ENCODE measurements at places on chromosomes 12 and 14. TPM values are rescaled to one million over a fixed set of nuclear protein-coding genes. Genes with fewer than 3 reads are reported as not detected.

ZC2HC1C gene
- 4.5 TPM for total RNA-seq

KDM5A gene
- 72.0 TPM for total RNA-seq

PRPH gene
- not detected for total RNA-seq

ZFYVE21 gene
- 61.3 TPM for total RNA-seq

FLVCR2 gene
- total RNA-seq: 28.6 TPM

CCDC197 gene
- not detected for total RNA-seq

OR4K2 gene
- total RNA-seq: not detected

HOXC12 gene
- not detected for total RNA-seq

DNA sequence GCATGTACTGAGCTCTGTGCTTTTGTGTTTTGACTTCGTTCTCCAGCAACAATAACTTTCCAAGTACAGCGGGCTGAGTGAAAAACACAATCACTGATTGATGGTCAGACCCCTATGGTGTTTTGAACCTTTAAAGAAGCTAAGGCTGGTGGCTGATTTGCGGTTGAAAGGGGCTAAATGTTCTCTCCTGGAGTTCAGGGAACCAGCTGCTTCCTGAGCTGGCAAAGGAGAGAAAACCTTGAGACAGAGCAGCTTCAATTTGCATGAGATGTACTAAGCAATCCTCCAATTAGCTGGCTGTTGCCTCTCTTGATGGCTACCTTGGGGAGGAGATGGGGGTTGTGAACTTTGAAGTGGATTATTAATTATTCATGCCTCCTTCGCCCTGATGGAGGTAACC is 546.7 kb upstream of the SEL1L start:
- DNase-seq: no peak

DNA sequence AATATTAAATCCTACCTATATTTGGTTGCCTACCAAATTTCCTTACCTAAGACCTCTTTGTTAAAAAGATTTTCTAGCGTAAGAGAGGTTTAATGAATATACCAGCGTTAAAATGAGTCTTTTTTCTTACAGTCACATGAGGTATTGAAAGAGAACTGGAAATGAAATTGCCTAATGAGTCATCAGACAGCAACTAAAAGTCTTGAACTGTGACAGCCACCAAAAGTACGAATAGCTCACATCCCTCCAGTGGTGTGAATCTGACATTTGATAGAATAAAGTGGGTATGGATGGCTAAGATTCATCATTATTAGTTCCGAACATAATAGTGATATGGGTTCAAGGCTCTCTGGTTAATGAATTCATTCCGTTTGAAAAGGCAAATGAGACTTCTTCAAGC is 1297.3 kb downstream of the AACS start:
- no peak for DNase-seq

DNA sequence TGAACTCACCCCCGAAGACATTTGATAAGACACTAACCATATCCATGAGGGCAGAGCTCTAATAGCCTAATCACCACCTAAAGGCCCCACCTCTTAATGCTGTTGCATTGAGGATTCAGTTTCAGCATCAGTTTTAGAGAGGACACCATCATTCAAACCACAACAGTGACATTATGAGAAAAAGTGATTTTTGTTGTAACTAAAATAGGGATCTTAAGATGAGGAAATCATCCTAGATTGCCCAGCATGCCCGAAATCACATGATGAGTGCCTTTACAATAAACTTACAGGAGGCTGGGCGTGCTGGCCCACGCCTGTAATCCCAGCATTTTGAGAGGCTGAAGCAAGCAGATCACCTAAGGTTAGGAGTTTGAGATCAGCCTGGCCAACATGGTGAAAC is 9.7 kb upstream of the GLT1D1 start:
- DNase-seq: no peak

GRCh38 chr14:43795600-43796228 is 711.4 kb downstream of the FSCB start:
- DNase-seq: no peak

GRCh38 chr14:105083926-105084685 is 18.9 kb upstream of the GPR132 start:
- DNase-seq: peak; percentile 22

GRCh38 chr12:111197376-111197944 is 171.4 kb downstream of the PHETA1 start:
- DNase-seq: no peak

DNA sequence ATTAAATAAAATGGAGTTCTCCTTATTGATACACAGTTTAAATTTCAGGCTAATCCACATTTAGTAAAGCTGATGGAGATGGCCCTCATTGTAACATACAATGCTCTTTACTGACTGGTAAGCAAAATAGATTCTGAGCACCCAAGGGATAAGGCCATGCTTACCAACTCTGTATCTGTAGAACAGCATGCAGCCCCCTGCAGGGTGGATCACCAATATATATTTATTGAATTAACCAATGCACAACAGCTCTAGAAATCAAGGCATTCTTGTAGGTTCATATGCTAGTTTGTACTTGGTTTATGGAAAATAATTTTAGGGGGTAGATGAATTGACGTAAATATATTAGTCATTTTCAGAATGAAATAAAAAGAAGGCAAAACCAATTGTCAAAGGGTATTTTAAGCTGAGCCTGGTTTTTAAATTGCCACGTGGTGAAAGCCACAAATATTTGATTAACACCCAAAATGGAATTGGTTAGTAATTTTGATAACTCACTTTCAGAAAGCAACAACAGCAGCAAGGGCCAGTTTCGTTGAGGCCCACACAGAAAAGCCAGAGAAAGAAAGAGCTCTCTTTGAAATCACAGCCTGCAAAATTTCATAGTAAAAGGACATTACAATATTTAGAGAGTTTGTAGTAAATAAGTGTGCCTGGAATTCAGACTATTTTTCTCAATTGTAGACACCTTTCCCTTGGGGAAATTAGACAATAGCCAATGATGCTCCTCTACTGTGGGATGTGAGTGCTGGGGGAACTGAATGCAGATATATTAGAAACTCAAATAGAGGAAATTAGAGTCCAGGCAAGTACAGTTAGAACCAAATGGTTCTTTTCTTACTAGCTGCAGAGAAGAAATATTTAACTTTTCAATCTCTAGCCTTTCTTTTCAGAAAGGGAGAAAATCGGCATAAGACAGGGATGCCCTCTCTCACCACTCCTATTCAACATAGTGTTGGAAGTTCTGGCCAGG is 216.2 kb upstream of the ABCD2 start:
- no peak for DNase-seq

DNA sequence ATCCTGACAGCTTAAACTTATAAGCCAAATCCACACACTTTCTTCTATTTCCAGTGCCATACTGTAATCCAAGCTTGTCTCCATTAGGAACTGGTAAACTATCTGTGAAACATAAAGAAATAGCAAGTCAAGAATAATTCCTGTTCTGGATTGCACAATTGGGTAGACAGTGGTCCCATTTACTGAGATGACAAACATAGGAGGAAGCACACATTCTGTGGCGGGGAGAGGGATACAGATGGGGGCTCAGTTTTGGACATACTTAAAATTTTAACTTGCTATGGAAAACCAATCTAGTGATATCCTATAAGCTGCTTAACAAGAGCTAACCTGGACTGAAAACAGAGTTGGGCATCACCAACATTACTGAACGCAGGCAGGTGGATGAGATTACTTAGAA is 16.3 kb downstream of the MAP4K5 start:
- DNase-seq: no peak

DNA sequence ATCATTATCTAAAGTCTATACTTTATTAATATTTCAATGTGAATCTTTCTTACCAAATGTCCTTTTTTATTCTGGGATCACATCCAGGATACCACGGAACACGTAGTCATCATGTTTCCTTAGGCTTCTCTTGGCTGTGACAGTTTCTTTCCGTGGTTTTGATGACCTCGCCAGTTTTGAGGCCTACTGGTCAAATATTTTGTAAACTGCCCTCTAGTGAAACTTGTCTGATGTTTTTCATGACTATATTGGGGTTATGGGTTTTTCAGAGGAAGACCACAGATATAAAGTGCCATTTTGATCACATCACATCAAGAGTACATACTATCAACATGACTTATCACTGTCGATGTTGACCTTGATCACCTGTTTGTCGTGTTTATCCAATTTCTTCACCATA is 14.1 kb upstream of the SERPINA6 start:
- no peak for DNase-seq

GRCh38 chr14:63555572-63555971 is 12.4 kb upstream of the PPP2R5E start:
- DNase-seq: no peak

DNA sequence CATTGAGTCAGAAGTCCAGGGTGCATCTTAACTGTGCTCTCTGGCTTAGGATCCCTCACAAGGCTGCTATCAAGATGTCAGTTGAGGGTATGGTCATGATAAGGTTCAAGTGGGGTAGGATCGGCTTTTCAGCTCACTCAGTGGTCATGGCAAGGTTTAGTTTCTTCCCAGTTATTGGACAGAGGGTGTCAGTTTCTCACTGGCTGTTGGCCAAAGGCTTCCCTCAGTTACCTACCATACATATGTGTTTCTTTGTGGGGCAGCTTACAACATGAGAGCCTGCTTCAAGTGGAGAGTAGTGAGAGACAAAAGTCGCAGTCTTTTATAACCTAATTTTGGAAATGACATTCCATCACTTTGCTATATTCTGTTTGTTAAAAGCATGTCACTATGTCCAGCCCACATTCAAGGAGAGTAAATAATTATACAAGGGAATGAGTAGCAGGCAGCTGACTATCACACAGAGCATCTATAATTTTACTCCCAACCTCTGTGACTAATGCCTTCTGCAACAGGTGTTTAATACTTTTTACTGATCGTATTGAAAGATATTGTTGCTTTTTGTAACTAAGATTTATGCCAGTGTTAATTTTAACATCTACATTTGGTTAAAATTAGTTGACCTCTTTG is 572.8 kb upstream of the FBXO33 start:
- DNase-seq: no peak

GRCh38 chr12:118271770-118272417 is 100.8 kb downstream of the TAOK3 start:
- no peak for DNase-seq

GRCh38 chr12:89393551-89394121 is 41.3 kb upstream of the DUSP6 start:
- no peak for DNase-seq

DNA sequence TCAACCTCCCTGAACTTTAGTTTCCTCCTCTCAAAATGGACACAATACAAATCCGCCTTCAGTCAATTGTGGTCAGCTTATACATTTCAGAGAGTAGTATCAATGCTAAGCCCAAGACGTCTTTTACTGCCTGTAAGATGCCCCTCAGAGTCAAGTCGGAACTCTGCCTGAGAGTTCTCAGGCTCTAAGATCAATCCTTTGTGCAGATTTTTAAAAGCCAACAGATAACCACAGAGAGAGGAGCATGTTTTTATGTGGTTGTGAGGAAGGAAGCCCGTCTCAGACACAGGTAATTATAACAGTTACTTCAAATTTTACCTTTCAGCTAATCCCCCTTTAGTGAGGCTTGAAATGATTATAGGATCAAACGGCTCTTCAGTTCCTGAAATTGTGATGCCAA is 91.6 kb downstream of the HELB start:
- no peak for DNase-seq

- no peak for DNase-seq
Observed at GRCh38 chr14:23439107-23439835, 3.8 kb upstream of the MYH7 start.

GRCh38 chr14:22427771-22428231 is 161.2 kb downstream of the DAD1 start:
- no peak for DNase-seq

DNA sequence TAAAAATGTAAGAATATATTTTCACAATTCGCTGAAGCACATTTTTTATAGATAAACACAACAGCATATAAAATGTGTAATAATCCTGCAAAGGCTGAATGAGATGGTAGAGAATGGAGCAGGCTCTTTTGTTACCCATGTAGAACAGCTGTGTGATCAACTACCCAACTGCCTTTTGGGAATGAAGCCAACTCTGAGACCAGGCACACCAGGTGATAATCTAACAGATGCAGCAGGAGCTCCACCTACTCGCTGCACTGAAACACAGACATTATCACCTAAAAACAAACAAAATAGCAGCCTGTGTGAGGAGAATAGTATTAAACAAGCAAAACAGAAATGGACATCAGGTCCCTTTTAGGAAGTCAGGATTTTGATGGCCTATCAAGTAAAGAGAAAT is 183.3 kb downstream of the CCDC59 start:
- no peak for DNase-seq

DNA sequence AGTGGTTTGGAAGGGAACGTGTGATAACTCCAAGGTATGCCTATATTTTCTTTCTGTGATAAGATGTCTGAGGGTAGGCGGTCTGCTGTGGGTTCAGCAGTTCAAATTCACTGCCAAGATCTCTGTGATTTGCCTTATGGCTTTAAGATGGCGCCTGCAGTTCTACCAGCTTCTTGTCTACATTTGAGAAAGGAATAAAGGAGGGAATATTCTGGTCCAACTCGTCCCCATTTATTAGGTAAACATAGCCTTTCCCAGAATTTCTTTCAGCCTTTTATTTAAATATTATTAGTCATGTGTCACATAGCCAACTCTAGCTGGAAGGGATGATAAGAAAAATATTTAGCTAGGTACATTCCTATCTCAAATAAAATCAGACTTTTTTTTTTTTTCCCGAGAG is 48.8 kb downstream of the KCNJ8 start:
- no peak for DNase-seq

- no peak for DNase-seq
Observed at GRCh38 chr12:75844049-75844770, 187.4 kb downstream of the PHLDA1 start.

DNA sequence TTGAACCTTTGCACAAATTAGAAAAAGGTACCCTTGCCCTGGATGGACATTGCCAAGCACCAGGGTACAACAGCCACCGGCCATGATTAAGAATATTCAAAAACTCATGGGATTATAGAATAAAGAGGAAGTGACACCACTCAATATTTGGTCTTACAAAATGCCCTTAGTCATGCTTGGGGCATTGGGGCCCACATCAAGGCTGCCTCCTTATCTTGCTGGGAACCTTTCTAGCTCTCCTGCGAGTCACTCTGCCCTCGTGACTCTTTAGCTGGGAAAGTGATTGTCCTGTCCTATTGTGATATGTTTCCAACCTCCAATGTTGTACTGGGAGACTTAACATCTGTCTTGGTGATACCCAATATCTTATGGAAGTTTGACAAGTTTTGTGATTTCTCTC is 57.8 kb downstream of the GTF2A1 start:
- DNase-seq: no peak

GRCh38 chr12:43198608-43199007 is 353.4 kb downstream of the ADAMTS20 start:
- no peak for DNase-seq

DNA sequence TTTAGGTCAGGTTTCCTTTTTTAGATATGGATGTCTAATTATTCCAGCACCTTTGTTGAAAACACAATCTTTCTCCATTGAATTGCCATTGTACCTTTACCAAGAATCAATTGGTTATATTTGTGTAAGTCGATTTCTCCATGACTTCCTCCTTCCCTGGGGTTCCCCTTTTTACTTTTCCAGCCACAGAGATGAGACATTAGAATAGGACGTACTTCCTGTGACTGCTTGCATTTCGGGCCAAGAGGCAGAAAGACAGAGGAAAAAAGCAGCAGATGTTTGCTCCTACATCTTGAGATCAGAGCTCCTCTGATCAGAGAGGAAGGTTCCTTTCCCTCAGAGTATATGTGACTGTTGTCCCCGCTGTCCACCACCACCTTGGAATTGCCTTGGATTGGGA is 453.7 kb upstream of the RGS6 start:
- no peak for DNase-seq

- no peak for DNase-seq
Observed at GRCh38 chr12:13241833-13242488, 45.4 kb downstream of the EMP1 start.

Data from upper lobe of right lung (tissue), 1 donor.